ENCODE measurements at places on chromosomes 4 and X.

DNA sequence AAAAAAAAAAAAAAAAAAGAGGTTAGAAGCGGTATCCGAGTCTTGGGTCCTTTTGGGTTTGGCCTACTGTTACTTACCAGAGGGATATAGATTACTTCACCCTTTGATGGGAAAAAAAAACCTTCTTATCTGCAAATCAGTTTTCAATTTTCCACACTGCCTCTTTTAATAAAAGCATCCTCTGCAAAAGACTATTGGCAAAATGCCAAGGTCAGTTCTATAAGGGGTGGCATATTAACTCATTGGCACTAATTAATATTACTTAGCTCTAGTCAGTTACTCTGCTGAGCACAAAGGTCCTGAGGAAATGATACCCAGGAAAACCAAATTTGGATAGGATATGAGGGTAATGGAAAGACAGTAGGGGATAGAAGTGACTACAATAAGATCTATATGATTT is 44.3 kb upstream of the MTMR8 start:
- DNase-seq = no peak

- DNase-seq = no peak
Observed at GRCh38 chrX:88416002-88416401, 331.0 kb upstream of the CPXCR1 start.

- DNase-seq = no peak
Observed at GRCh38 chr4:176845636-176846035, 52.9 kb upstream of the VEGFC start.

- no peak for DNase-seq
Observed at GRCh38 chrX:856566-857290, 226.1 kb downstream of the SHOX start.

DNA sequence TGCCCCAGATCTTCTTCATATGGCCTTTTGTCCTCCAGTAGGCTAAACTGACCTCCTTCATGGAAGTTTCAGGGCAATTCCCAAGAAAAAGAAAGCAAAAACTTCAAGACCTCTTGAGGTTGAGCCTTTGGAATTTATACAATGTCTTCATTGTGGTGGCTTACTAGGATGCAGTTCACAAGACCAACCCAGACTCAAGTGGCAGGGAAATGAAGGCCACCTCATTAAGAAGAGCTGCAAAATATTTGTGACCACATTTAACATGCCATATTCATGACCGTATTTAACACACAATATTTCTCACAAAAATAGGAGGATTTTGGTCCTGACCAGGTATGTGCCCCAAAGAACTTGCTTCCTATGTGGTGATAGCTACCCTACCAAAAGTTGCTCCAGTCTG is 605.5 kb upstream of the PITX2 start:
- DNase-seq = no peak

- DNase-seq = no peak
Observed at GRCh38 chrX:65195621-65196020, 219.4 kb upstream of the ZC4H2 start.

DNA sequence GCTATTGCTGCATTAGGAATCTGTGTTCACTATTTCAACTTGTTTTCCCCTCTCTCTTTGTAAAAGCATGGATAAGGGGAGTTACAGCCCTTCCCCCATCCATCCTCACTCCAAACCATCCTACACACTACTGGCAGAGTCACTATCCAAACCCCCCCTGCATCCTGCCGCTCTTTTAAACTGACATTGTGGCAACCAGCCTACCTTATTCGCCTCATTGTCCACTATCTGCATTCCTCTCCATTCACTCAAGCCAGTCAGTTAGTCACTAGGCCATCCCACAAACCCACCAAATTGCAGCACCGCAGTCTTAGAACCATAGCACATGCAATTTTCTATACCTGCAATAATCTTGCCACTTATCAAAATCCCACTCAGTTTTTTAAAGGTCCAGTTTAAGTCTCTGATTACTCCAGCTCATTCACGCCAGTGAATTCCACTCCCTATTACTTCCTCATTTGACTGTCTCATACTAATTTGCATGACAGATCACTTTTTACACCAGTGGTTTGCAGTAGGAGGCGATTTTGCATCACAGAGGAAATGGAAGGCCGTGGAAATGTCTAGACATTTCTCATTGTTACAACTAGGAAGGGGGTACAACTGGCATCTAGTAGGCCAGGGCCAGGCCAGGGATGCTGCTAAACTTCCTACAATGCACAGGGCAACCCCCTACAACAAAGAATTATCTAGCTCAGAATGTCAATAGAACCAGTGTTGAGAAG is 181.8 kb downstream of the HS6ST2 start:
- DNase-seq = no peak

DNA sequence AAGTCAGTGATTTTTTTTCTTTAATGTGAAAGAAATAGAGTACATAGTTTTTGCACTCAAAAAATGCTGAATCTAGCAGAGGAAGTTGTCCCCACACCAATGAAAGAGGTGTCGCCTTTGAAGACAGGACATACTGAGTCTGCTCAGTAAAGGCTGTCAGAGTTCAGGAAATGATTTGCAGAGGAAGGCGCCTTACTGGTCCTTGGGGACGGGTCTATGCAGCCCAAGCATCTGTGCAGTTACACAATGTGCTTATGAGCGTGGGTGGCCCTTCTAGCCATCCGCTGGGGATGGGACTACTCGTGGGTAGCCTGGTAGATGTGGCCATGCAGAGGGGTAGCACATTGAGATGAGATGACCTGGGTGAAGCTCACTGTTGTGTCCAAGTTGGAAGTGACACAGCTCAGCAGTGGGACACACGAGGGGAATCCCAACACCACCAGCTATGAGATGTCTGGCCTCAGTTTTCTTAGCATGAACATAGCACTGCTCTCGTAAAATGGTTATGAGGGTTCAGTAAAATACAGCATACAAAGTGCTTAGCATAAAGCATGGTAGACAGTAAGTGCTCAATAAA is 116.5 kb upstream of the RBPJ start:
- no peak for DNase-seq

- no peak for DNase-seq
Observed at GRCh38 chr4:40822420-40823166, 72.8 kb downstream of the NSUN7 start.

- DNase-seq = no peak
Observed at GRCh38 chr4:10582059-10582686, 102.4 kb downstream of the CLNK start.

GRCh38 chr4:73021634-73022033 is 47.9 kb downstream of the COX18 start:
- no peak for DNase-seq

- no peak for DNase-seq
Observed at GRCh38 chr4:55903577-55903976, 45.2 kb upstream of the CEP135 start.

- no peak for DNase-seq
Observed at GRCh38 chr4:113008716-113009115, 40.7 kb upstream of the ANK2 start.

GRCh38 chr4:143581331-143581946 is 67.9 kb downstream of the SMARCA5 start:
- DNase-seq = no peak

- DNase-seq = no peak
Observed at GRCh38 chr4:186703510-186703909, 20.1 kb downstream of the FAT1 start.

GRCh38 chrX:108439426-108439942 is at the start of gene COL4A5:
COL4A5 (plus strand) TSS chrX:108439838; CDS start chrX:108440126, 288 bp downstream.
- DNase-seq = peak; percentile 4

- DNase-seq = no peak
Observed at GRCh38 chr4:118732591-118733330, 47.6 kb downstream of the METTL14 start.

GRCh38 chrX:11346121-11346682 is 53.0 kb downstream of the AMELX start:
- no peak for DNase-seq

- no peak for DNase-seq
Observed at GRCh38 chrX:152642931-152643564, 5.4 kb downstream of the GABRQ start.

DNA sequence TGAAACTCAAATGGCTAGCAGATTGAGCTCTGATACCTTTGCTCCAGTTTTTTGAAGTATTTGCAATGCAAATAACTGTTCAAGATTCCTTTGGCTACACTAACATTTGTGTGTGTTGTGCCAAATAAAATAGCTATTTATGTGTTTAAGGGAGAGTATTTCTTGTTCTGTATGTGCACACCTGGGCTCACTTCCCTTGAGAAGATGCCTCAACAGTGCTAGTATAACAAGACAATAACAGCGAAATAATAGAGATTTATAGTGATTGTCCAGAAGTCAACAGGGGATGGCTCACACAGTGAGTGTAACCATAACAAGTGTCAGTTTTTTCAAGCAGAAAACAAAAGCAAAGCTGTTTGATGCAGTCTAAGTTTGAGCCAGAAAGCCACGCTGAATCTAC is 460.5 kb downstream of the CENPC start:
- DNase-seq = no peak

DNA sequence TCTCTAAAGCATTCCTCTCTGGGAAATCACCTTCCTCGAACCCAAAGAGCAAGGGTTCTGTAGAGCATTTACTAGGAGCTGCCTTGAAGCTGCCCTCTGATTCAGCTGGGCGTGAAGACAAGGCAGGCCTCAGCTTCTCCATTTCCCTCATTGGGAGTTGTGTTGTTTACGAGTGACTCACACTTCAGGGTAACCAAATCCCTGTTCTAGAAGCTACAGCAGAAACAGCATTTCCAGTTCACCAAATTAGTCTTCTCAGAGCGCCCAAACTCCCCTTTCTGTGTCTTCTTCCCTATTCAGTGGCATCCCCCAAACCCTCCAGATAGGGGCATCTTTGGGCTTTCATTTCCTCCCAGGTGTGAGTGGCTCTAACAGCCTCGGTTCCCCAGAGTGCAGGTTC is 863 bp upstream of the XPNPEP2 start:
- no peak for DNase-seq

GRCh38 chr4:118086344-118086743 is 52.1 kb downstream of the NDST3 start:
- DNase-seq = no peak

DNA sequence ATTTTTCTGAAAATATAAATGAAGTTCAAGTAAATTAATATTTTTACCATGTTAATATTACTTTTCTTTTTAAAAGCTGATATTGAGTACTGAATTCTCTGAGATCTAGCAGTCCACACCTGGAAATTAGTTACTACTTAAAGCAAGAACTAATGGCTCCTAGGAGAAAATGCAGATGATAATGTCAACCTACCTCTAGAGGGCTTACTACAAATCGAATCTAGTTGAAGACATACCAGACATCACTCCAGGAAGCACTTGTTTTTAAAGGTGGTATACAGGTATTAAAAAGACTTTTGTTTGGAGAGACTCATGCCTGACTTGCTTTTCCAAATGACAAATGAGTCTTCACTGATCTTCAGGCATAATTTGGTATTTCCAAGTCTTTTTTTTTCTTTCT is 516.4 kb upstream of the BOD1L1 start:
- DNase-seq = no peak

GRCh38 chrX:110321670-110322069 is 3.8 kb upstream of the AMMECR1 start:
- no peak for DNase-seq

GRCh38 chr4:108114503-108114902 is 54.2 kb downstream of the LEF1 start:
- DNase-seq = no peak

- no peak for DNase-seq
Observed at GRCh38 chr4:119260528-119260927, 48.0 kb downstream of the USP53 start.

GRCh38 chr4:84470204-84470785 is 28.8 kb downstream of the NKX6-1 start:
- no peak for DNase-seq

- DNase-seq = no peak
Observed at GRCh38 chrX:153981771-153982533, 9.4 kb downstream of the TMEM187 start.
